ENCODE measurements at places on chromosomes 4 and X. TPM values are rescaled to one million over a fixed set of nuclear protein-coding genes. Genes with fewer than 3 reads are reported as not detected.

DNA sequence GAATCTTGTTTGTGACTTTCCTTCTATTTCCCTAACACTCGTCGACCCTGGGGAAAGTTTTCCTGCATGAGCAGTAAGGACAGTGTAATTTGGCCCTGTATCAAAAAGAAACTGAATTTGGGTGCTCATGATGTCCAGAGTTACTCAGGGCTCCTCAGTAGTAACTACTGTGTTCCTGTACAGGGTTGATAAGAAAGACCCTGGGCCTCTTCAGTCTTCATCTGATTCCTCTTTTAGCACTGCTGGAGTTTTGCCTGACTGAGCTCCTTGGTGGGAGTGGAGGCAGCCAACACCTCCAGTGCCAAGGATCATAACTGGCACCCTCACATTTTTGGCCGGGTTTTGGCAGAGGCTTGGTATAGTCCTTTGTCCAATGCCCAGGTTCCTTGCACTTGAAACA is 7.1 kb upstream of the AREG start:
- no peak overlapping the region for H3K4me3 ChIP-seq
- H3K36me3 ChIP-seq: no peaks in the 10 kb centered on the region
- H3K27ac ChIP-seq: no peak overlapping the region
- H3K4me1 ChIP-seq: no peaks in the 10 kb centered on the region

DNA sequence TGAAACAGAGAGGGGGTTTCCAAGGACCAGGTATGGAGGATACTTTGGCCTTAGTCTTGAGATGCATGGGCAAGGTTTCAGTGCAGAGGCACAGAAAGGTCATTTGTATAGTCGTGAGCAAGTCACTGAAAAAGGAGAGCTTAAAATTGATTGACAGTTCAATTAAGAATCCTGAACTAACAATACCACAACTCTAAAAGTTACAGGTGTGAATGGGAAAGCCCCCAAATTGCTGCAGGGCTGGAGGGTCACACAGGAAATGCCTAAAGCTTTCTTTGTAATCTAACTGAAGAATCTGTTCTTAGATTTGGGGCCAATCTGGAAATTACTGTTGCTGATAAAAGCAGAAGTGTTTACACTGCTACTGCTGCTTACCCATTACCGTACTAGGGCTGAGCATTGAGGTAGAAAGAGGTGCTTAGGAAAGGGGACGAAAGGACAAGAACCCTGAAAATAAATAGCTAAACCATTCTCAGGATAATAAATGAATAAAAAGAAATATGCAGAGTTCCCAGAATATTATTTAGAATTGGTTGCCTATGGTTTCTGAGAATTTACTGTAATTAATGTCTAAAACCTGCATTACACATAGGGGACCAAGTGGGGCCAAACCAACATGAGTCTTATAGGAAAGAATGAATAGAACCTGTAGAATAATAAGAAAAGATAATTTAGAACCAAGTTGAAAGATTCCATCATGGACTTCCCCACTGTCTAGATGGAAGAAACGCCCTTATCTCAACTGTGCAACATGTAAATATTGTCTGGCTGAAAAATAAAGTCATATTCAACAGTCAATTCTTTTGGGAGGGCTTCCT is 91.9 kb upstream of the PPP1R2C start:
- no peak for DNase-seq
- no peaks in the 10 kb centered on the region for H3K27me3 ChIP-seq
- no peak overlapping the region for H3K27ac ChIP-seq
- H3K4me3 ChIP-seq: no peak overlapping the region
- H3K4me1 ChIP-seq: no peaks in the 10 kb centered on the region

DNA sequence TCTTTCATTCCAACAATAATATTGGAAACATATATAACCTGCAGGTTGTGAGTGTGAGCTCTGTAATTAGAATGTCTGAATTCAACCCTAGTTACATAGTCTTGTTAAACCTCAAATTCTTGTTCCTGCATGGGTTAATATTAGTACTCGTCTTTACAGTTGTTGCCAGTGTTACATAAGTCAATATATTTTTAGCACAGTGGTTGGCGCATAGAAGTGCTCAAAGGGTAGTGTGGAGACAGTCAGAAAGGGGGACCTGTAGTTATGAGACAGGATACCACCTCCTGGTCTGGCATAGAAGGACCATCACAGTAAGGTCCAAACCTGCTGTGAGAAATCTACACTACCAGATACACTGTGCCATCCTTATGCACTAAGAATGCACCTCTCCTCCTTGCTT is 1045.9 kb upstream of the SLIT2 start:
- no peak overlapping the region for H3K4me3 ChIP-seq
- H3K27ac ChIP-seq: no peak overlapping the region
- no peaks in the 10 kb centered on the region for H3K36me3 ChIP-seq
- no peak for DNase-seq
- H3K27me3 ChIP-seq: no peaks in the 10 kb centered on the region

Gene APLN
- total RNA-seq: 1.1 TPM
